ENCODE measurements at places on chromosomes 7 and 10. TPM values are rescaled to one million over a fixed set of nuclear protein-coding genes. Genes with fewer than 3 reads are reported as not detected.

GPR26 gene
- not detected for total RNA-seq

GPR146 gene
- total RNA-seq = 2.7 TPM

PTPN20 gene
- 1.2 TPM for total RNA-seq

LBX1 gene
- total RNA-seq = not detected

CCDC126 gene
- total RNA-seq = 5.8 TPM

TCERG1L gene
- total RNA-seq = not detected

LRIT1 gene
- total RNA-seq = not detected

DCLRE1C gene
- total RNA-seq = 13.1 TPM

UNCX gene
- not detected for total RNA-seq

AFAP1L2 gene
- total RNA-seq = 0.22 TPM

WNT2 gene
- 3.6 TPM for total RNA-seq

All from uterine smooth muscle cell (primary cell).